ENCODE measurements at places on chromosomes 12 and 14.

DNA sequence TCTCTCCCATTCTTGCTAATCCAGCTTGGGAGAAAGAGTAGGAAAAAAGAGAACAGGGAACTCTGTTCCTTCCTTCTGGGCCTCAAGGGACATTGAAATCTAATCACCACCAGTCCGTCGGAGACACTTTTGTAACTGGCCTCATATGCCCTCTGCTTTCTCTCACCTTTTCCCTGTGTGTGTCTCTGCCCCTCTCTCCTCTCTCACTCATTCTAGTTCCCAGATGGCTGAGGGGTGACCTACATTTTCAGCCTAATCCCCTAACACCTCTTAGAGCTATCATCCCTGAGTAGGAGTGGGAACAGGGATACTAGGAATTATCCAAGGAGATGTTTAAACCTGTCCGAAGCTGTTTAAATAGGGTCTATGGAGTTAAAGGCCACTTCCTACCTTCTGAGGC lies 8.9 kb upstream of the PCK2 start:
- DNase-seq = no peak

GRCh38 chr14:28321475-28322244 lies 444.9 kb upstream of the FOXG1 start:
- no peak for DNase-seq

DNA sequence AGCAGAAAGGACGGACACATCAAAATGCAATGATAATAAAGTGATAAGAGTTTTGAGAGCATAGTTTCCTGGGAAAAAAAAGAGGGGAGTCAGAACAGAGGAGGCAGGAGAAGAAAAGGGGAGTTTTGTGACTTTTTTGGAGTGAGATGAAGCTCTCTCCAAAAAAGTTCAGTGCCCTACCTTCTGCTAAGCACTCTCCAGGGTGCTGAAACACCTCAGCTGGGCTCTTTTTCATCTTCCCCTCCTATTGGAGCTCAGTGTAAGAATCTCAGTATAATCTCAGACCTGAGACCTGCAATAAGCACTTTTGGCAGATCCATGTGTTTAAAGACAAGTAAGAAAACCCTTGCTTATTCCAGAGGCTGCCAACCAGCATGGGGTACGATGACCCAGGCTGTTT lies 58.9 kb upstream of the SRRM4 start:
- DNase-seq = peak; percentile 18

- DNase-seq = no peak
Observed at GRCh38 chr12:57637364-57637763, 4.4 kb upstream of the B4GALNT1 start.

DNA sequence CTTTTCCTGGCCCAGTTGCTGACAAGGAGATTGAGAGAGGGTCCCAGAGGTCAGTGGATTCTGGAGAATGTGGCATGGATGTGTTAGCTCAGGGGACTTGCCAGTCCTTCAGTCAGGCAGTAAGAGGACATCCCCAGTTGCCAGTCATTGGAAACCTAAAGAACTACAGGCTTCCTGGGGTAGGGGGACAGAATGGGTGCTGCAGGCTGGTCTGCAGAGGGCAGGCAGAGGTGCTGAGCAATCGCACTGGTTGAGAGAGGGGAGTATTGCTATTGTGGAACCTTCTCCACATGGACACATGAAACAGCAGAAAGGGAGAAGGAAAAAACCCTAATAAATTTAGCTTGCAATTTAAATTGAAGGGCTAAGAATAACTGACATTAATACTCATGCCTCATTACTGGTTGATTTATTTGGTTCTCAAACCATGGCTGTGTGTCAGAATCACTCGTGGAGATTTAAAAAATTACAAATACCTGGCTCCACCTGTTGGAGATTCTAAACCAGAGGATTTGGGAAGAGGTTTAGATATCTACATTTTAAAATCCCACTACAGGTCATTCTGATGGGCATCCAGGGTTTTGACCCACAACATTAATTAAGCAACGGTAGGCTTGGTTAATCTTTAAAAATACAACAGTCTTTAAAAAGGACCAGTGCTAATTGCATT lies 71.2 kb upstream of the SLC38A2 start:
- no peak for DNase-seq

- DNase-seq = no peak
Observed at GRCh38 chr14:90858511-90858910, 42.3 kb upstream of the TTC7B start.

DNA sequence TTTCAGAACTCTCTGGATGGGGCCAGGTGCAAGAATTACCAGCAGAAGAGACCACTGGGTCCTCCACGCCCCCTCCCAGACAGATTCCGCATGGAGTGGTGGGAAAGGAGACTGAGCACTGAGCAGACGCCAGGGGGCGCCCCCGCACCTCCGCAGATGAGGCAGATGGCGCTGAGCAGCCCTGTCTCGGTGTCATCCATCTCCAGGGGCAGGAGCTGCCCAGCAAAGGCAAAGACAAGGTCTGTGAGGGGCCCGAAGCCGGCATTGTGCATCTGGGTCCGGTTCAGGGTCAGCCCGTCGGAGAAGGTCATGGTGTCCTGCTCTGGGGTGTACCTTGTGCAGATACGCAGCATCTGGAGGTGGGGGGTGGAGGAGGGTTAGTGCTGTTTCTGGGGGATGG lies 6.3 kb upstream of the ITGB7 start:
- no peak for DNase-seq

DNA sequence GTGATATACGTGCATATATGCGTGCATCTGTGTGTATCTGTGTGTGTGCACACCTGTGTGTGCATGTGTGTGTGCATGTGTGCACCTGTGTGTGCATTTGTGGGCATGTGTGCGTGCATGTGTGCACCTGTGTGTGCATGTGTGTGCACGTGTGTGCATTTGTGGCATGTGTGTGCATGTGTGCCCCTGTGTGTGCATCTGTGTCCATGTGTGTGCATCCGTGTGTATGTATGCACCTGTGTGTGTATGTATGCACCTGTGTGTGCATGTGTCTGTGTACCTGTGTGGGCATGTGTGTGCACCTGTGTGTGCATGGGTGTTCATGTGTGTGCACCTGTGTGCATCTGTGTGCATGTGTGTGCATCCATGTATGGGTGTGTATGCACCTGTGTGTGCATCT lies 167.8 kb upstream of the SFSWAP start:
- no peak for DNase-seq

DNA sequence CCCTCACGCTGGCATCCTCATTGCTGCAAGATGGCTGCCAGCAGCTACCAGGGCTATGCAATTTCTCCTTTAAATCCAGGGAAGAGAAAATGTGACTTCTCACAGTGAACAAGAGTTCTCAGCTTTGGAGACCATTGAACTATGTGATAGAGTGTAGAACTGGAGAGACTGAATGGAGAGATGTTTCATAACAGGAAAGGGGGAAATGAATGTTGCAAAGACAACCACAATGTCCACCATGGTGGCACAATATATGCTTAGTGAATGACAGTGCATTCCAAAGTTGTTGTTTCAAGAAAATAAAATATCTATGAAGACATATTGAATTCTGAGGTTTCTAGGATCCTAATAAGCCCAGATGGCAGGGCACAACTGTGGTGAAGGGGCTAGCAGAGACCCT lies 13.2 kb upstream of the COCH start:
- DNase-seq = no peak

- no peak for DNase-seq
Observed at GRCh38 chr12:31737345-31737744, 8.5 kb upstream of the AMN1 start.

GRCh38 chr12:114815026-114815795 lies 131.2 kb upstream of the TBX3 start:
- no peak for DNase-seq

GRCh38 chr12:2417481-2418160 lies 364.8 kb downstream of the CACNA1C start:
- peak; percentile 29 for DNase-seq

DNA sequence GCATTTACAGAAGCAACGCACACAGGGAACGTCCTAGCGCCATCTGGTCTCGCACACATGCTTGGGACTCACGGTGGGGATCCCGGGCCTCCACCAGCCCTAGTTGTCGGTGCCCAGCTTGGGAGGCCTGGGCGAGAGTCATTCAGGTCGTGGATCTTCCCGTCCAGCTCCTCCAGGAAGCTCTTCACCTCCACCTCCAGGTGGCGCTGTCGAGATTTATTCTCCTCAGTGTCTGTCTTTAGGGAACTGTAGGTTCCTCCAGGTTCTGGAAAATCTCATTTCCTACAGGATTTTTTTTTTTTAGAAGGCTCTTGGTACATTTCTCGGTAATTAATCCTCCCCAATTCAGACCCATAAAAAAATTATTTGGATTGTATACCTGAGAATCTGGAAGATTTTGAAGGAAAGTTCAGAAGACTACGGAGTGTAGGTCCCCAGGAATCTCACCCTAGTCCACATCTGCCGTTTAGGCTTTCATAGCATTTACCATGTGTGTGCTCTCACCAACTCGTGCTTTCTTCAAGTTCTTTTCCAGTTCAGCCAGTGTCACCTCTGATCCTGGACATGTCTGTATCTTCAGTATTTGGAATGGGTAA lies 910.0 kb downstream of the TMEM121 start:
- DNase-seq = no peak
